ENCODE measurements at places on chromosomes 13 and 19.

GRCh38 chr19:45376045-45376724 lies 5.8 kb upstream of the ERCC2 start:
- no peaks in the 10 kb centered on the region for H3K36me3 ChIP-seq
- H3K27me3 ChIP-seq = no peaks in the 10 kb centered on the region
- no peaks in the 10 kb centered on the region for H3K4me1 ChIP-seq
- peak; percentile 60 for DNase-seq

GRCh38 chr19:9352505-9352904 lies 10.3 kb upstream of the ZNF177 start:
- H3K27me3 ChIP-seq = no peaks in the 10 kb centered on the region
- H3K4me1 ChIP-seq = no peaks in the 10 kb centered on the region
- H3K36me3 ChIP-seq = no peaks in the 10 kb centered on the region

- peak within 1 kb of the TSS; percentile 87 for H3K4me3 ChIP-seq
- H3K36me3 ChIP-seq = peaks cover 18% of the 10 kb centered on the region
- peak; percentile 98 for DNase-seq
- H3K27me3 ChIP-seq = no peaks in the 10 kb centered on the region
- peaks cover 3% of the 10 kb centered on the region for H3K4me1 ChIP-seq
Observed at GRCh38 chr19:4246767-4247593, at the start of gene YJU2. YJU2 (plus strand) TSS chr19:4247080; CDS start chr19:4247147, 67 bp downstream.

- peaks cover 2% of the 10 kb centered on the region for H3K4me1 ChIP-seq
- H3K27me3 ChIP-seq = no peaks in the 10 kb centered on the region
- H3K4me3 ChIP-seq = no peak overlapping the region
- H3K27ac ChIP-seq = no peak overlapping the region
- H3K36me3 ChIP-seq = no peaks in the 10 kb centered on the region
- no peak for DNase-seq
Observed at GRCh38 chr19:51125421-51126075, 842 bp downstream of the SIGLEC9 start.

DNA sequence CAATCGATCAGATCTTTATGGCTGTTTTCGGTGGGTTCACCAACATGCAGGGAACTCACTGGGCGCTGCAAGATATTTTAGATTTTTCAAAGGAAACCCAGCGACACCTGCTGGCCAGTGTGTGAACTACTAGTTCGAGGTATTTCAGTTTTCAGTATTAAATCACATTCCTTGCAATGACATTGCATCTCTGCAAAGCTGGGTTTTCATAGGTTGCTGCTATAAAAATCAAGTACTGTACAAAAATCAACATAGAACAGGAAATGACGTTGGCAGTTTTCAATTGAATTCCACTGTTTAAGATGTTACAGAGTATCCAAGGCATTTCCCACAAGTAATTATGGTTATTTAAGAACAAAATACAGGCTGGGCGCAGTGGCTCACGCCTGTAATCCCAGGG lies 17.6 kb downstream of the LIG1 start:
- peaks cover 34% of the 10 kb centered on the region for H3K36me3 ChIP-seq
- no peak overlapping the region for H3K27ac ChIP-seq
- no peaks in the 10 kb centered on the region for H3K4me1 ChIP-seq
- no peak for DNase-seq

- DNase-seq = no peak
- no peak overlapping the region for H3K27ac ChIP-seq
- no peaks in the 10 kb centered on the region for H3K36me3 ChIP-seq
- no peak overlapping the region for H3K4me3 ChIP-seq
- no peaks in the 10 kb centered on the region for H3K4me1 ChIP-seq
Observed at GRCh38 chr13:113544071-113544891, 40.3 kb upstream of the TFDP1 start.

GRCh38 chr13:51000571-51001260 lies 91.1 kb downstream of the RNASEH2B start:
- no peaks in the 10 kb centered on the region for H3K36me3 ChIP-seq
- H3K4me1 ChIP-seq = peaks cover 14% of the 10 kb centered on the region
- H3K27me3 ChIP-seq = no peaks in the 10 kb centered on the region
- H3K4me3 ChIP-seq = no peak overlapping the region

DNA sequence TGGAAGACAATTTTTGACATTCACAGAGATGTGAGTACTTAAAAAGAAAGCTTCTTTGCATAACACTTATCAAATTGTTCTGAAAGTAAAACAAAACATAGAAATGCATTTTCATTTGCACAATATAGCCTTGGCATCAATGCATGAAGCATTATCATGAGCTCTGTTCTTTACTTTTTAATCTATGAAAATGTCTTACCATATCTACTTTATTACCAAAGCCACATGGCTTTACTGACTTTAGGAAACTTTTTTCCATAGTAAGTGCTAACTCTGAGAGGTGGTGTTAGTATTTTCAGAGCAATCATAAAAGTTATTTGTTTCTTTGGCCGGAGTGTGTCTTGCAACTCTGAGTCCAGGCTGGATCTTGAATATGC lies 10.5 kb downstream of the TNFRSF19 start:
- peaks cover 4% of the 10 kb centered on the region for H3K27me3 ChIP-seq
- no peak overlapping the region for H3K4me3 ChIP-seq
- no peaks in the 10 kb centered on the region for H3K36me3 ChIP-seq
- no peaks in the 10 kb centered on the region for H3K4me1 ChIP-seq
- no peak overlapping the region for H3K27ac ChIP-seq
- no peak for DNase-seq

- H3K4me1 ChIP-seq = peaks cover 2% of the 10 kb centered on the region
- no peaks in the 10 kb centered on the region for H3K27me3 ChIP-seq
Observed at GRCh38 chr19:45901912-45902650, at the start of gene MYPOP. MYPOP (minus strand) TSS chr19:45902613; CDS start chr19:45901773, 840 bp downstream.

All from H1 (cell line).